ENCODE measurements at places on chromosomes 7 and 10.

DNA sequence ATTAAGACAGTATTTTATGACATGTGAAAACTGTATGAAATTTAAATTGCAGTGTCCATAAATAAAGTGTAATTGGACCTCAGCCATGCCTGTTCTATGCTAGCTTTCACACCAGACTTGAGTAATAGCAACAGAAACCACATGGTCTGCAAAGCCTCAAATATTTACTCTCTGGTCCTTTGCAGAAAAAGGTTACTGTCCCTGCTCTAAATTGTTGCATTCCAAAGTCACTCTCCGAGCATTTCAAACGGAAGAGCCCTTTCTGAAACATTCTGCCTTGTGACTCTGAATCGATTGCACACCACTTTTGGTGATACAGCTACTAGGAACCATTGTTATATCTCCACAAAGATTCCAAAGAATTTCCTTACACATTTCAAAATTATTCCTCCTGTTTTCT is 81.0 kb upstream of the STK17A start:
- DNase-seq, result no peak

DNA sequence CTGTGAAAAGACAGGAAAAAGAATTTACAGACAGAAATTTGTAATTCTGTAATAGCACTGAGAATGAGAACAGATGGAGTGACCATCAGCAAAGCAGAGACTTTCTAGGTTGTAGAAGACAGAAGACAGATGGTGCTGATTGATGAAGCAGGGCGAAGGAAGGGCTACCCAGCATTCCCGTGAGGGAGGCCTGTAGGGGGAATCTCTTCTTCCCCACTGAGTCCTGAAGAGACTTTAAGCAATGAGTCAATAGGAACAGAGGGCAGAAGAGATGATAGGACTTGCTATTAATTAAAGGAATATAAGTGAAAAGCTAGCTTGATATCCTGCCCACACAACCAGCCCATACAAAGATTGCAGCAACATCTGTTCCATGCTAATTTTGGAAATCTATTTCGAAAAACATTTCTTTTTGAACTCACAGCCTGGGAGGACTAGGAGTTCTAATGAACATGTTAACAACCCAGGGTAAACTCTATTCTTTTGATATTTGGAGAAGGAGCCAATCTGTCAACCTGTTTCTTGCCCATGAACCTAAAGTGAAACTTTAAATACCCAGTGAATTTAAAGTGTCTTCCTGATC is 44.1 kb downstream of the RALA start:
- DNase-seq, result no peak

- DNase-seq, result no peak
Measured at GRCh38 chr10:34773636-34774630, 41.2 kb downstream of the PARD3 start.

GRCh38 chr7:9242636-9243035 is 809.2 kb downstream of the NXPH1 start:
- no peak for DNase-seq

- DNase-seq, result no peak
Measured at GRCh38 chr7:14639801-14640200, 262.8 kb downstream of the DGKB start.

GRCh38 chr10:71887743-71888142 is 36.7 kb upstream of the PSAP start:
- DNase-seq, result no peak

GRCh38 chr10:17056781-17057428 is 72.7 kb downstream of the CUBN start:
- DNase-seq, result no peak

- DNase-seq, result no peak
Measured at GRCh38 chr10:5890452-5890915, 441 bp downstream of the FBH1 start.

- DNase-seq, result no peak
Measured at GRCh38 chr7:144454256-144455039, 51.0 kb upstream of the NOBOX start.

GRCh38 chr7:149245744-149246143 is 6.3 kb downstream of the ZNF212 start:
- DNase-seq, result no peak

GRCh38 chr10:124667425-124668345 is 76.5 kb downstream of the FAM53B start:
- DNase-seq, result no peak

- no peak for DNase-seq
Measured at GRCh38 chr10:72796042-72796441, 97.5 kb upstream of the OIT3 start.

DNA sequence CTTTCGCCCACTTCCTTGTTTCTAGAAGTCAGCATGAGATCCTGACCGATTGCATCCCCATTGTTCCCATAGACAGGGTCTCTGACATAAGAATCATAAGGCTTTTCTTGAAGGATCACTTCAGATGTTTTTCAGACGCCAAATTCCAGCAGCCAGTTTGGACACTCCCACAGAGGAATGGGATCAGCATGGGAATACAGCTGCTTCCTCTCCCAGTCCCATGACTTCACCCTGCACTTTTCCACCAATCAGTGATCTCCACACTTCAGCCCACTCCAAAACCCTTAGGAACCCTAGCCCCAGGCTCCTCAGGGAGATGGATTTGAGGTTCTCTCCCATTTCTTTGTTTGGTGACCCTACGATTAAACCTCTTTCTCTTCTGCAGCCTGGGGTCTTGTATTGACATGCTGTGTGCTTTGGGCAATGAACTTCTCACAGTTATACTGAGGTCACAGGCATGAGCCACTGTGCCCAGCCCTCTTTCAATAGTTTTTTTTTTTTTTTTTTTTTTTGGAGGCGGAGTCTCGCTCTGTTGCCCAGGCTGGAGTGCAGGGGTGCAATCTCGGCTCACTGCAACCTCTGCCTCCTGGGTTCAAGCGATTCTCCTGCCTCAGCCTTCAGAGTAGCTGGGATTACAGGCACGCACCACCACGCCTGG is 52.8 kb upstream of the CHST3 start:
- DNase-seq, result no peak

- DNase-seq, result no peak
Measured at GRCh38 chr7:12805957-12806356, 118.5 kb downstream of the ARL4A start.

DNA sequence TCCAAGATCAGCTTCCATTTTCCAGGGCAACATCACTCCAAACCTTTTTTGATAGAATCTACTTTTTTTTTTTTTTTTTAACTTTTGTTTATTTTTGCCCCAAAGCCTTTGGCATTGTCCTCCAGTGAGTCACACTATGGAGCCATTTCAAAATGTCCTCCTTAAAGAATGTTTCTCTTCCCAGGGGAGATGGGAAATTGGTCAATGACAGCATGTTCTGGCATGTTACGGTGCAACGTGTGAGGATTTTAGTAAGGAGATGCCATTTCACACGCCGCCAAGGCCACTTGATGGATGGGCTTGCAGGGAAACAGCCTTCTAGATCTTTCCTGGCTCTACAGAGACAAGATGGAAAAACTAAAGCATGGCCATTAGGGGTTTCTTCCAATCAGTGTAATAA is 30.7 kb upstream of the TRIL start:
- no peak for DNase-seq

- no peak for DNase-seq
Measured at GRCh38 chr10:44949915-44950314, 9.7 kb upstream of the RASSF4 start.

GRCh38 chr10:27541796-27542729 is 38.0 kb downstream of the RAB18 start:
- DNase-seq, result peak; percentile 24

DNA sequence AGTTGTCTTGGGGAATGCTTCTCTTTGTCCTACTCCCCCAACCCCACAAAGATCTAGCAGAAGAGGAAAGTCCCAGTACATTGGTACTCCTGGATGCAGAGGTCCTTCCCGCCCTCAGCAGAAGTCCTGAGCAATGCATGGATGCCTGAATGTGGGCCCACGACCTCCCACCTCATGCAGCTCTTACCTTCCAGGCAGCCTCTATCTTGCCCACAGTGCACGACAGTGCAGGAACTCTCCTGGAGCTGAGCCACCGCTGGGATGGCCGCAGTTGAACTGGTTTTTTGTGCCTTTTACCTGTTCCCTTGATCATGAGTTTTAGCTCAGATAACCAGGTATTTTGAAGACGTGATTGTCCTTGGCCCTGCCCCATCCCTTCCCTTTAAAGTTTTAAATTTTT is 37.9 kb downstream of the LRRC4 start:
- no peak for DNase-seq

DNA sequence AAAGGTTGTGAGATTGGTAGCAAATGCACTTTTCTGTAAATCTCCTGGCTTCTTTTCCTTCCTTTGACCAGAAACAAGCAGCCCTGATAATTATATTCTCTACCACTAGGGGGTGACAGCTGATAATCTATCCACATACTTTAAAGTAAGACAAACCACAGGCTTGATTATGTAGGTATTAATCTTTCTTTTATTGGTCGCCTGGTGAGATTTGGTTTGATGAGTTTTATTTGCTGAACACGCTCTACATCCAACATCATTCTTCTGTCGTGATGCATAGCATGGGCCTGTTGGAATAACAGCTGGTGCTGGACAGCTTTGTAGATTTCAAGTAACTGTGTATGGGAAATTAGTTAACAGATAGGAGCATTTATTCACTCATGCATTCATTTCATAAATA is 63.5 kb downstream of the ZNF365 start:
- peak; percentile 57 for DNase-seq

GRCh38 chr10:47309408-47310089 is 9.6 kb downstream of the GDF10 start:
- DNase-seq, result no peak

- DNase-seq, result no peak
Measured at GRCh38 chr7:51158742-51159445, 157.7 kb downstream of the COBL start.

GRCh38 chr10:91536111-91536510 is 96.8 kb downstream of the PPP1R3C start:
- no peak for DNase-seq

DNA sequence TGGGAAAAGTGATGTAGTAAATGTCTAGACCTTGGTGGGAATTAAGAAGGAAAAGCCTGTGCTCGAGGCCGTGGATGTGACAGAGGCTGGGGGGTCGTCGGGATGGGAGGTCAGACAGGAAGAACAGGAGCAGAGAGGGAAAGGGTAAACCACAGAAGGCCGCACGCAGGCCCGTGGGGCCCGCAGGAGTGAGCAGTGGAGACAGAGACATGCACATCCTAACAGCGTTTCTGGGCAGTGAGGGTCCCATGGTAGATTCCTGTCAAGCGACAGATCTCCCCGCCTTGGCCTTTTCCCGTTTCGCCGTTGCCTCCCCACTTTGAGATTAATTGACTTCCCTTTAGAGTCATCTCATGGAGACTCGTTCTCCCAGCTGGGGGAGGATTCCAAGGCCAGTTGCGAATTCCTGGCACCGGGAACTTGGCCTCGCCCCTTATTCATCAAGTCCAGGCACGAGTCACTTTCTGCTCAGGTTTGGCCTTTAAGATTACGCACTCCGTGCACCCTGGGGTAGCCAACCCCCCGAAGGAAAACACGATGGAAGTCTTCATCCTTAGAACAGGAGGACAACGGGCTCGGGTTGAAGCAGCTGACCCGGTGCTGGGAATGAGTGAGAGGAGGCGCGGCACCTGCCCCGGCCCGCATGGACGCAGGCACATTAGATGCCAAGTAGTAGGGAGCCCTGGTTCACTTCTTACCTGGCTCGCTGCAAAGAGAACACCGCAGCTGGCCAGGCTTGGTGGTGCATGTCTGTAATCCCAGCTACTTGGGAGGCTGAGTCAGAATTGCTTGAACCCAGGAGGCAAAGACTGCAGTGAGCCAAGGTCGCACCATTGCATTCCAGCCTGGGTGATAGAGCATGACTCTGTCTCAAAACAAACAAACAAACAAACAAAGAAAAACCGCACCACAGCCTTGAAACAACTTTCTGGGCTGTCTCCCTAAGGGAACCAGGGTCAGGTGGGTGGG is 315.2 kb upstream of the SHH start:
- DNase-seq, result no peak

DNA sequence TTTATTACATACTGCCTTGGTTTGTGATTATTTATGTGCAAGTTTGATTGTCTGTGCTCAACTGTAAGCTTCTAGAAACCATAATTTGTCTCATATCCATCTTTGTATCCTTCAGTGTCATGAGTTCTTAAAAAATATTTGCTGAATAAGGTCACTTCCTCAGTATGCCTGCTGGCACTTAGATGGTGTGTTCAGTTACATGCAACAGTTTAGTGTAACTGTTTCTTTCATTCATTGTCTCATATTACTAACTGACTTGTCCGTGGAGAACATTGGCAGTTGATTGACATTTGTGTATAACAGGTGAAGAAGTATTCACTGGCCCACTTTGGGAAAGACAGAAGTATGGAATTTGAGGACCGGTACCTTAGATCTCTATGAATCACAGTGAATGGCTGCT is 236.9 kb downstream of the PRKG1 start:
- DNase-seq, result no peak

DNA sequence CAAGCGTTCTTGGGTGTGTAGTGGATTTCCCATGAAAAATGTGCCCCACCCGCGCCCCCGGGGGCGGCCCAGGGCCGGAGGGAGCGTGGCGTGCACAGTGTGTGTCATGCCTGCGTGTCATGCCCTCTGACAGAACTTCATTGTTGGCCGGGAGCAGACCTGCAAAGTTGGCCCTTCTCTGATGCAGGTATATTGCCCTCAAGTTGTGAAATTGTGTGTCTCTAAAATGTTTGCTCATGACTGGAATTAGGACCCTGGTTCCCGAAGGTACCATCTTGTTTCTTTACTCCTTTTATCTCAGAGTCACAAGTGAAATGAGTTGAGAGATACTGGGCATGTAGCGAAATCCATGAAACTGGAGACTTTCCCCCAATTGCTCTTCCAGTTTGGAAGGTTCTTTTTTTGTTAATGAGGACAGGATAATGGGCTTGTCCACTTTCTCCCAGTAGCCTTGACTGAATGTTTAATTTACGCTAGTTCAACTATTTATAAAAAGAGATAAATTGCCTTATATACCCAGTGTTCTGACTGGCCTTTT is 26.2 kb downstream of the ADK start:
- DNase-seq, result no peak

- DNase-seq, result no peak
Measured at GRCh38 chr7:25906003-25906402, 246.0 kb upstream of the NFE2L3 start.

DNA sequence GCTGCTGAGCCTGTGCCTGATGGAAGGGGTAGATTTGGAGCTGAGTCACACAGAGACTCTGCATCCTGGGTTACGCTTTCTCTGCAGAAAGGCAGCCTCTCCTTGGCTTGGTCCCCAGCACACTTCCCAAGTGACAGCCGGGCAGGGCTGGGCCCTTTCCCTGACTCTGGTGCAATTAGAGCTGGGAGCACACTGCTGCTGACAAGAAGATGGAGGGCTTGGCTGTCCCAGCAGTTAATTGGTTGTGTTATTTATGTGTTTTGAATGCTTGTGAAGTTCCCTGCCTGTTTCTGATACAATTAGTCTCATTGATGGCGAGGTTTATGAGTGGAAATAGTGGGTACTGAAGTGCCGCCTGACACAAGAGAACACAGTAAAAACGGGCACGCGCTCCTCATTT is 123.6 kb downstream of the TCERG1L start:
- DNase-seq, result no peak

- no peak for DNase-seq
Measured at GRCh38 chr10:91604553-91605534, 28.0 kb downstream of the PPP1R3C start.

Measured in CD4-positive, alpha-beta T cell treated with Interleukin-6 at 100 ng/mL for 8 hours (primary cell).